ENCODE measurements at places on chromosomes 16 and 17. TPM values are rescaled to one million over a fixed set of nuclear protein-coding genes. Genes with fewer than 3 reads are reported as not detected.

Gene SEPTIN1
- 2.2 TPM for polyA plus RNA-seq

Gene CCDC92B
- 0.10 TPM for polyA plus RNA-seq

Gene MYH13
- 0.14 TPM for polyA plus RNA-seq

GRCh38 chr16:24178496-24178895 lies 77.6 kb upstream of the CACNG3 start:
- no peak for DNase-seq

GRCh38 chr17:45394913-45395568 lies 37.6 kb downstream of the ARHGAP27 start:
- peak; percentile 86 for DNase-seq

- DNase-seq = no peak
Measured at GRCh38 chr16:87288753-87289362, 28.3 kb downstream of the C16orf95 start.

- DNase-seq = no peak
Measured at GRCh38 chr17:1256699-1257098, 13.5 kb upstream of the BHLHA9 start.

- DNase-seq = no peak
Measured at GRCh38 chr17:16013943-16014407, 14.4 kb downstream of the TTC19 start.

Data from right renal cortex interstitium (tissue), 3 donors.